Aorta (tissue), 5 donors: ENCODE measurements at places on chromosomes 1 and 21. TPM values are rescaled to one million over a fixed set of nuclear protein-coding genes. Genes with fewer than 3 reads are reported as not detected.

Gene EPHB2
- 0.87 TPM for polyA plus RNA-seq

Gene TTC22
- polyA plus RNA-seq, result 3.9 TPM

Gene EPS15
- 38.3 TPM for polyA plus RNA-seq

Gene OR6K3
- not detected for polyA plus RNA-seq

Gene XKR8
- polyA plus RNA-seq, result 4.3 TPM

GRCh38 chr21:45529785-45530422 lies 12.3 kb downstream of the SLC19A1 start:
- DNase-seq, result peak; percentile 21

- DNase-seq, result no peak
Measured at GRCh38 chr1:61978796-61979195, 215.9 kb upstream of the L1TD1 start.

GRCh38 chr1:51289676-51290488 lies 40.5 kb downstream of the TTC39A start:
- DNase-seq, result no peak

GRCh38 chr21:25385911-25386474 lies 221.3 kb downstream of the MRPL39 start:
- no peak for DNase-seq

GRCh38 chr1:214901718-214902117 lies 180.8 kb upstream of the KCNK2 start:
- no peak for DNase-seq

- no peak for DNase-seq
Measured at GRCh38 chr1:13514821-13515220, 1.0 kb upstream of the LRRC38 start.

- DNase-seq, result no peak
Measured at GRCh38 chr1:155379180-155379579, 58.5 kb downstream of the RUSC1 start.

GRCh38 chr1:197210426-197210825 lies 57.6 kb upstream of the CRB1 start:
- DNase-seq, result no peak

- no peak for DNase-seq
Measured at GRCh38 chr1:10353282-10353681, 45.6 kb upstream of the PGD start.
